ENCODE measurements at places on chromosomes 5 and 9. TPM values are rescaled to one million over a fixed set of nuclear protein-coding genes. Genes with fewer than 3 reads are reported as not detected.

GRCh38 chr9:4798281-4799032 is 5.7 kb downstream of the RCL1 start:
- no peak for DNase-seq

C5orf46 gene
- total RNA-seq: 0.59 TPM

DNA sequence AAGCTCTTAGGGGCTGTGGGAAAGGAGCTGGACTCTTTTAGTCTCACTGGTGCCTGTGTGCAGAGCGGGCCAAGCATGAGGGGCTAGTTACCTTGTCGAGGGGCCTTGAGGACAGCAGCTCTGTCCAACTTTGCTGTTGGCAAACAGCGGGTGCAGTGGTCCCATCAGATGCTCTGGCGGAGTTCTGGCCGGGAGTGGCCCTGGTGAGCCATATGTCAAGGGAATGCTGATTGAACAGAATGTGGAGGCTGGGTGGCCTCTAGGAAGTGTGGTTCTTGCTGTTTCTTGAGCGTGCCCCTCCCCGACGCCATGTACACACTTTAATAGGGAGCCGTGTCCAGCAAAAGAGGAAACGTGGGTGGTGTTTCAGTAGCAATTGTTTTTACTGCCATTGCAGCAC is 3.6 kb upstream of the ADAMTS2 start:
- no peak for DNase-seq

DNA sequence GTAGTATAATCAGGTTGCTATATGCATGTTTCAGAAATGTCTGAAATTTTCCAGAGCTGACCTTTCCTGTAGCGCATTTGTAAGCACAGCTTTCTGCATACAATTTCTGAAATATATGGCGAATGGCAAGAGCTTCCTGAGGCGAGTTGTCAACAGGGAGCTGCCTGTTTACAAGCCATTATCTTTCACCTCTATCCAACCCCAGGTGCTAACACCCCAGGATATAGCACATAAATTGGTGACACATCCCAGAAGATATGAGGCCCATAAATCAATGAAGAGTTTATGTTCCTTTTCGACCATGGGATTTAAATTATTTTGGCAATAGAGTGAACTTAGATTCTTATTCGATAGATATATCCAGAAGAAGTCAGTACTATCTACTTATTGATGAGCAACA is 379.8 kb downstream of the KDM4C start:
- no peak for DNase-seq

GRCh38 chr5:8628521-8628920 is 759.6 kb downstream of the MTRR start:
- no peak for DNase-seq

DNA sequence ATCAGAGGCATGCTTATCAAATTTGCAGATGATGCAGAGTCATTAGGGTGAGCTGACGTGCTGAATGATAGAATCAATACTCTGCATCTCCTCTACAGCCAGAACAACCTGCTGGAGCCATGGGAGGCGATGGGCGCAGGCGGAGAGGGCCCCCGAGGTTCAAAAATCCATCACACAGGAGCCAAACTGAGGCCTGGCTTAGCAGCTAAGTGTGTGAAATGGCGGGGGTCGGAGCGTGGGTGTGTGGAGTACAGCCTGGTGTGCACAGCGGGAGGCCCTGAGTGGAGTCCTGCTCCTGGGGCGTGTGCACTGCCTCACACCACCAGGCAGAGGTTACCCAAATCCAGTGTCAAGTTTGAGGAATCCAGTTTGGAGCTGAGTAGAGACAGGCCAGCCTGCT is 73.2 kb downstream of the MVB12B start:
- no peak for DNase-seq

DNA sequence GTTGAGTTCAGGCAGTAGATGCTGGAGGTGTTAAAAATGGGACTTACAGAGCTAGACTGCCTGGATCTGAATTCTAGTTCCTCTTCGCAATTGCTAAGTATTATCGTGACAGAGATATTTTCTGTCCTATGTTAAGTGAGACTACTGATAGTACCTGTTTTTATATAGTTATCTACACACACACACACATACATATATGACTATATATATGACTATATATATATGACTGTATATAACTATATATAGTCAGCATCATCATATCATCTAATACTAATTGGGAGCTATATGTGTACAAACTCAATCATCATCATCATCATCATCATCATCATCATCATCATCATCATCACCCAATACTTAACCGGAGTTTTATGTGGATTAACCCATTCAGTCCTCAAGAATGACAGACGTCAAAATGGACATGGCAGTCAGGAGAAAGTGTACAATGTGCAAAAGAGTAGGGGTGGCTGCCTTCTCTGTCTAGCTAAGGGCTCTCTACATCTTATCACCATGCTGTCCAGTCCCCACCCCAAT is 7.3 kb downstream of the PIK3R1 start:
- DNase-seq: no peak

GRCh38 chr5:132353486-132353995 is 16.0 kb upstream of the SLC22A5 start:
- no peak for DNase-seq

- no peak for DNase-seq
These were observed 124.1 kb upstream of the RETREG1 start for GRCh38 chr5:16740811-16741392.

NMUR2 gene
- 1.9 TPM for total RNA-seq

- no peak for DNase-seq
These were observed 6.8 kb upstream of the FXN start for GRCh38 chr9:69028754-69029153.

DNA sequence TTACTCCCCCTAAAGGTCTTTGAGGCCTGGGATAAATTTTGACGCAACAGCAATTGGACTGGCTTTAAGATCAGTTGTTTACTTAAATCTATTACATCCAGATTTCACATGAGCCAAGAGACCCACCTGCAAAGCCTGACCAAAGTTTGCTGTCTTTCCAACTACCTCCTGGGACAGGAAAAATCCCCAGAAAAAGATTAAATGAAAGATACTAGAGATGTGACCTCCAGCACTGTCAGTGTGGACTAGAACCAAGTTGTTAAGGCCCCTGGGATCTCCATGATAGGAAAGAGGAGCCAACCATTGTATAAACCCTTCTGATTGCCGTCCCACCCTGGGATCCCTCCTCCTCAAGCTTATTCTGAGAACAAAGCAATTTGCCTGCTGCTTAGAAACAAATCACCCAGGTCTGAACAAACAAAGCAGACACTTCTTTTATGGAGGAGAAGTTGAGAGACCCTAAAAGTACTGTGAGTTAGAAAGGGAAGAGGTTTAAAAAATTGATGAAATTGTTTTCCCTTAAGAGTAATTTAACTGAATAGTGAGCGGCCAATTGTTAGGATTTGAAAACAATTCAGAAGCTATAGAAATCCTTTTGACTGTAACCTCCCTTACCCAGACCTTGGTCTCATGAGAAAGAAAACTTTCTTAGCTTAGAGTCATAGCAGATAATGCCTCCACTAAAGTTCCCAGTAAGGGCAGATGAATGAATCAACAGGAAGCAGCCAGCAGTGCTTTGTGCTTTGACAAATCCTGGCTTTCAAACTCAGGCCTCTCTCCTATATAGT is 255.2 kb downstream of the TMEM167A start:
- no peak for DNase-seq

- DNase-seq: no peak
These were observed 77.3 kb downstream of the PAM start for GRCh38 chr5:102832445-102832844.

SLC45A2 gene
- 0.45 TPM for total RNA-seq

GRCh38 chr9:81072758-81073157 is 616.6 kb downstream of the TLE1 start:
- no peak for DNase-seq

DNA sequence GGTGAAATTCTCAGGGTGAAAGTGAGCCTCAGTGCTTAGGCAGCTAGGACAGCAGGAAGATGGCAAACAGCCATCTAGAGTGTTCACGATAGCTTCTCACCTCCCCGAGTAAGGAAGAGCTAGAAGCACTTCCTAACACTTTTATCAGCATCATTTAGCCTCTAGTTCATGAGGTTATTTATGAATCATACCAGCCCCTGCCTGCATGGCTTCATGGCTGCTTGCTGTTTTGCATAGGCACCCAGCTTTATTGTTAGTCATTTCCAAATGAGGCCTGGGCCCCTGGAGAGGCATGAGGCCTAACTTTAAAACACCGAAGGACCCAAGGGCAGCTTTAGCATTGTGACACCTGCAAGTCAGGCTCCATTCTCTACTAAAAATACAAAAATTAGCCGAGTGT is 134.9 kb upstream of the PANK3 start:
- no peak for DNase-seq
